ENCODE measurements at places on chromosomes 1 and 21.

DNA sequence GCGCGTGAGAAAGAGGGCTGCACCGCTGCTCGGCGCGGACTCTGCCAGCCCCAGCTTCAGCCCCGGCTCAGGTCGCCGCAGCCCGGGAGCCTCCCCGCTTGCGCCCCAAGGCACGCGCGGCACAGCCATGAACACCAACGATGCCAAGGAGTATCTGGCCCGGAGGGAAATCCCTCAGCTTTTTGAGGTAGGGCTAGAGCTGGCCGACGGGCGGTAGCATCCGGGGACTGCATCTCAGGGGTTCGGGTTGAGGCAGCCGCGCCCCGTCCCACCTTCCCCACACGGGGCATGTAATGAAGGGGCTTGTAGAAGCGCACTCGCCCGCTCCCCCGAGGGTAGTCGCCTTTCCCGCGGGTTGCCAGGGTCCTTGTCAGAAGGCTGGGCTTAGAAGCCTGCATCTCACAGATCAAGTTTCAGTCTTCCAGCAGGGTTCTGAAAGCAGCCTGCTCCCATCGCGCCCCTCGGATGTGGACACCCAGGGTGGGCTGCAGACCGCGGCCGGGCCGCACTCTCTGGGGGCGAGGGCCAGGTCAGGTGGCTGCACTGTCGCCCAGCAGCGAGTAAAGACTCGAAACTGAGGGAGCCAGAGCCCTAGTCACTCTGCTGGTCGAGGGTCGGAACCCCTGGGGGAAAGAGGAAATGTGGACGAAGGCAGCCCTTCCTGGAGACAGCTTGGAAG, 507 bp downstream of the AK5 start:
- no peak for DNase-seq

- no peak for DNase-seq
Observed at GRCh38 chr1:67332653-67333529, 25.2 kb downstream of the IL12RB2 start.

DNA sequence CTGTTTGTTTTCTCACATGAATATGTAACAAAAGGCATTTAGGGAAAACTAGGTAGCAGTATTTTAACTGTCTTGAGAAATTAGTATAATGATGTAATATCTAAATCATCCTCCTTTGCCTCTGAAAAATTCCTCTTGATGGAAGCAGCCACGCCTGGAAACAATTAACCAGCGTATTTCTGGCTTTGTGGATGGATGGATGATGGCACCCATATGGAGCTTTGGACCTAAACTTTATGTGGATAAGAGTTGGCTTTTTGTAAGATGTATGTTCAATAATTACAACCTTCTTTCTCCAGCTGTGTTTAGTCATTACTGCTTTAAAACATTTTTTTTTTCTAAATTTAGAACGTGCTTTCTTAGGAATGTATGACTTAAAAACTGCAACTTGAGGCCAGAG, 12.7 kb downstream of the CDCA8 start:
- no peak for DNase-seq

GRCh38 chr1:210769473-210769872, 364.5 kb downstream of the KCNH1 start:
- no peak for DNase-seq

DNA sequence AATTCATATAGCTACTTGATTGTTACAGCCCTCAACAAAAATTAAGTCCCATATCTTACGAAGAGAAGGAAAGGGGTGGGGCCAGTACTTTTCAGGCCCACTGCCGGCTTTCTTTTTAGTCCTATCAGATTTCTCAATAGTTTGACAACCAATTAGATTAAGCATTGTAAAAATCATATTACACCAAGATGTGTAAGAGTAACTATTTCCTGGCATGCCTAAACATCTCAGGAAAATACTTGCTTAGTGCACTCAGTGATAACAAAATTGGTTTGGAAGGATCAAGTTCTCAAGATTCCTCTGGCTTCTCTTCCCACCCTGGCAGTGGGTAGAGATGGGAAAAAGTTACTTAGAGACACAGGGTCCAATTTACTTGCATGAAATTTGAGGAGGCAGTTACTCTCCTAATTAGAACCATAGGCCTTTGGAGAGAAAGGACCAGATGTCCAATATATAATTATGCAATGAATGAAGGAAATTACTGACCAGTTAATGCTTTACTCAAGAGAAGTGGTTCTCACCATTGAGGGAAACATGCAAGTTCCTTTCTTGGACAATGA, 30.1 kb downstream of the STPG1 start:
- DNase-seq = no peak

DNA sequence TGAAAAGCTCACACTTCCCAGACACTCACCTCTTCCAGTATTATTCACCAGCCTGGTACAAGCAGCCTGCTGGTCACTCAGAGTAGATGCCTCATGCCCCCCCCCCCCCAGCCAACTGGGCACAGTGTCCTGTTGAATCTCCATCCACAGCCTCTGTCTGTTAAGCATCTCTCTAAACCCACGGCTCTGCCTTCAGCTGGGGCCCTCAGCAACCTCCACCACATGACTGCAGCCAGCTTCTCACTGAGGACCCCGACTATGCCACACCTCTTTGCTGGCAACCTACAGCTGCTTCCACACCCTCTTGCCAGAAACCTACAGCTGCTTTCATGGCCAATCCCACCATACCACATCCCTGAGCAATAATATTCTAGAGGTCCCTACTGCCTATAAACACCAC, 113.1 kb downstream of the RHOU start:
- DNase-seq = no peak

Measured in NK-92 treated with Interleukin-12 subunit alpha and Interleukin-12 subunit beta, amount 100 ng/mL, for 24 hours (cell line).